ENCODE measurements at places on chromosomes 2 and 18. TPM values are rescaled to one million over a fixed set of nuclear protein-coding genes. Genes with fewer than 3 reads are reported as not detected.

The CDKL4 gene
- polyA plus RNA-seq: not detected

The EMX1 gene
- not detected for polyA plus RNA-seq

The HTR2B gene
- not detected for polyA plus RNA-seq

The MYCN gene
- polyA plus RNA-seq: not detected

The KCNIP3 gene
- not detected for polyA plus RNA-seq

The FBXO48 gene
- polyA plus RNA-seq: 0.69 TPM

The CREG2 gene
- polyA plus RNA-seq: not detected

The PCARE gene
- polyA plus RNA-seq: not detected

The RAB17 gene
- polyA plus RNA-seq: not detected

The TRIM43 gene
- polyA plus RNA-seq: not detected

The LDLRAD4 gene
- 17.6 TPM for polyA plus RNA-seq

The CFAP221 gene
- not detected for polyA plus RNA-seq

The GCG gene
- polyA plus RNA-seq: not detected

The SERPINB4 gene
- not detected for polyA plus RNA-seq

The ATP8B1 gene
- not detected for polyA plus RNA-seq

The PDE1A gene
- not detected for polyA plus RNA-seq

The RBKS gene
- polyA plus RNA-seq: 4.8 TPM

The LOXHD1 gene
- not detected for polyA plus RNA-seq

The CFAP65 gene
- polyA plus RNA-seq: 0.23 TPM

The LOXL3 gene
- 0.15 TPM for polyA plus RNA-seq

The SPEG gene
- 3.0 TPM for polyA plus RNA-seq

The CHRNG gene
- polyA plus RNA-seq: not detected

The CIB4 gene
- polyA plus RNA-seq: not detected

The ADAM23 gene
- polyA plus RNA-seq: not detected

The FBXO15 gene
- 1.3 TPM for polyA plus RNA-seq

The KIAA2012 gene
- polyA plus RNA-seq: not detected

The ALLC gene
- not detected for polyA plus RNA-seq

The MROH2A gene
- polyA plus RNA-seq: not detected

The VSNL1 gene
- polyA plus RNA-seq: not detected

The LAMA1 gene
- polyA plus RNA-seq: not detected
